ENCODE measurements at places on chromosomes 4 and X. TPM values are rescaled to one million over a fixed set of nuclear protein-coding genes. Genes with fewer than 3 reads are reported as not detected.

The PPARGC1A gene
- total RNA-seq, result 14.7 TPM

The SHROOM4 gene
- 13.1 TPM for total RNA-seq

The SMIM43 gene
- 5.4 TPM for total RNA-seq

DNA sequence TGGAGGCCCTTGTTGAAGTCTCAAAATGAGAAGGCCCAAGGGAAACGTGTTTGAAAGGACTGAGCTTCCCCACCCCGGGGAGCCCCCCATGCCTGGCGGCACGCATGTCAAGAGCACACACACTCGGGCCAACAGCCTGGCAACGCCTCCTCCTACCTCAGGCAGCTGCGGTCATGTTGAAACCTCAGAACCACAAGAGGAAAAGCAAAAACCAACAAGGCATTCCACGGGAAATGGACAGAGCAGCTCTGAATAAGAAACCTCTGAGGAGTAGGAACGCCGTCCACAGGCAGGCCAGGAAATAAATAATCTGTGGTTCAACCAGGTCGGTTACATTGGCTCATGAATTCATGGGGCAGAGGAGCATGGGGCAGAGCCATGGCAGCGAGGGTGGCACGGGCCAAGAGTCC, 95.7 kb upstream of the AFAP1 start:
- no peak overlapping the region for H3K4me3 ChIP-seq
- DNase-seq, result no peak
- H3K36me3 ChIP-seq, result no peaks in the 10 kb centered on the region

- no peaks in the 10 kb centered on the region for H3K4me1 ChIP-seq
- DNase-seq, result no peak
- no peak overlapping the region for H3K27ac ChIP-seq
- H3K27me3 ChIP-seq, result no peaks in the 10 kb centered on the region
These were observed 55.2 kb upstream of the SMARCAD1 start for GRCh38 chr4:94152466-94152865.

GRCh38 chr4:55397126-55397436, 1.3 kb downstream of the TMEM165 start:
- H3K36me3 ChIP-seq, result no peaks in the 10 kb centered on the region
- no peak for DNase-seq
- H3K4me1 ChIP-seq, result peaks cover 50% of the 10 kb centered on the region
- H3K4me3 ChIP-seq, result peak overlapping the region; percentile 95

DNA sequence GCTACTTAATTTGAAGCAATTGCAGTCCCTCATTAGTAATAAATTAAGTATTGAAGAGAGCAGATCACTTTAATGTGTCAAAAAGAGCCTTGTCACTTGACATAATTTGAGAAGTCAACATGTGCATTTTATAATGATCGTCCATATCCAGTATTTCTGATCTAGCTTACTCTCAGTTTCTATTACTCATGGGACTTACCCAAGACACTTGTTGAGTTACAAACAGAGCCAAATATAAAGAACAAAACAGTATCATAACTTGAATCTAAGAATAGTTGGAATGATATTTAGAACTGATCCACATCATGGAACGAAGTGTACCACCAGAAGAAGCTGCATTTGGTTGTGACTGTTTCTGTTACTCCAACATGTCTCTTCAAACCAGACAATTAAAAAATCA, 54.7 kb downstream of the SLITRK4 start:
- no peak overlapping the region for H3K4me3 ChIP-seq
- no peaks in the 10 kb centered on the region for H3K4me1 ChIP-seq
- no peak for DNase-seq
- H3K36me3 ChIP-seq, result no peaks in the 10 kb centered on the region

- DNase-seq, result no peak
- H3K27ac ChIP-seq, result no peak overlapping the region
- H3K27me3 ChIP-seq, result no peaks in the 10 kb centered on the region
- H3K4me3 ChIP-seq, result no peak overlapping the region
These were observed 94.1 kb upstream of the PDE5A start for GRCh38 chr4:119722670-119723069.

- peaks cover 32% of the 10 kb centered on the region for H3K36me3 ChIP-seq
- no peak overlapping the region for H3K27ac ChIP-seq
- no peak for DNase-seq
- no peaks in the 10 kb centered on the region for H3K4me1 ChIP-seq
- H3K4me3 ChIP-seq, result no peak overlapping the region
- H3K27me3 ChIP-seq, result no peaks in the 10 kb centered on the region
These were observed 38.5 kb downstream of the LRP2BP start for GRCh38 chr4:185357211-185357610.

DNA sequence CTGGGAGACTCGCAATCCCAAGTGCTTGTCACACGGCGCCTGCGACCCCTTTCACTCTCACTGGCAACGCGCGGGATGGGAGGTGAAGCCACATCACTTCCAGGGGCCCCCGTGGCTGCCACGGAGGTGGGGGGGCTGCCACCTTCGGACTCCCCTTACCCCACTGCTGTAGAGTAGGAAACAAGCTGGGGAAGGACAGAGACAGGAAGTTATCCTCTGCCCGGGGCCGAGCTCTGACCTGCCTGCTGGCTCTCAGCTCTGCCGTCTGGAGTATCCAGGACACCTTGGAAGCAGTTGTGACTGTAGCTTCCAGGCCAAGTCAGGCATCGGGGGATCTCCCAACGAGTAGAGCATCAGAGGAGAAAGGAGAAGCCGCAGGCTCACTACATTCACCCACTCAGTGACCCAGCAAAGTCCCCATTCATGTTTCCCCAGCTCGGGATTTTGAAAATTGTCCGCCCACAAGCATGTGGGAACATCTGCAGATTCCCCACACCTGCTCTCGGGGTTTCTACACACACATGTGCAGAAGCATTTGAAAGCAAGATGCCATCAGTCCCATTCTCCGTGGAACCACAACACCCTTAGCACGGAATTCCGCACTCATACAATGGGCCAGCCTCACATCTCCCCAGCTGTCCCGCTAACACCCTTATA, 10.8 kb downstream of the PDZD4 start:
- H3K4me1 ChIP-seq, result no peaks in the 10 kb centered on the region
- H3K27me3 ChIP-seq, result no peaks in the 10 kb centered on the region
- H3K4me3 ChIP-seq, result peak overlapping the region; percentile 28
- no peak for DNase-seq
- H3K27ac ChIP-seq, result peak overlapping the region; percentile 56

DNA sequence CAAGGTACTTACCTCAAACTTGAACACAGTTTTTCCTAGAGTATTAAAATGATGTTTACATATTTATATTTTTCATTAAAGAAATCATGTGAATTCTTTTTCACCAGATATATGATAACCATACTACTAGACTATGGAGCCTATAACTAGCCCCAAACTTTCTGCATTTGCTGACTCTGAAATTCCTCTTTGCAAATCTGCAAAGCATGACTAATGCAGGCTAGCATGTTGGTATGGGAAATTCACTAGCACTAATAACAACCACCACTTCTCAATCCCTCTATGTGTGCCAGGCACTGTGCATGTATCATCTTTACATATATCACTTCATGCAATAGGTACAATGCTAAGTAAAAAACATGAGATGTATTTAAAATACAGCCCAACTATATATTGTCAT, 51.1 kb downstream of the SLC10A7 start:
- no peak overlapping the region for H3K4me3 ChIP-seq
- no peak for DNase-seq

- H3K27ac ChIP-seq, result no peak overlapping the region
- no peaks in the 10 kb centered on the region for H3K27me3 ChIP-seq
- no peak for DNase-seq
- H3K4me3 ChIP-seq, result no peak overlapping the region
These were observed 178.6 kb downstream of the GRXCR1 start for GRCh38 chr4:43071069-43071468.

Measured in tibial nerve (tissue), 4 donors.